ENCODE measurements at places on chromosomes 5 and 9.

DNA sequence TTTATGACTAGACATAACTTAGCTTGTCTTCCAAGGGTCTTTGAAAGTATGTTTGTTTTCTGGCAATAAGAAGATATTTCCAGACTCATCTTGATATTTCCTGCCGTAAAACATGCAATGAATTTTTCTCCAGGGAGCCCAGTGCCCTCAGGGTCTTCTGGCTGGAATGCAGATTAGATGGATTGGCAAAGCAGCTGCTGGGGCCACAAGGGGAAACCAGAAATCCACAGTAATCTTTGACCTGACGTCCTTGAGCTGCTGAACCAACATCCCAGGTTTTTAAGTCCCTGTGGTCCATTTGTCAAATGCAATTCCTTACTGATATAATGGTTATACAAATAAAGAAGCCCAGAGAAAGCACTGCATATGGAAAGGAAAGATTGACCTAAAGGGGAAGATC lies 93.0 kb downstream of the THBS4 start:
- DNase-seq, result no peak

- DNase-seq, result peak; percentile 91
Measured at GRCh38 chr9:78325343-78325742, 28.4 kb downstream of the PSAT1 start.

DNA sequence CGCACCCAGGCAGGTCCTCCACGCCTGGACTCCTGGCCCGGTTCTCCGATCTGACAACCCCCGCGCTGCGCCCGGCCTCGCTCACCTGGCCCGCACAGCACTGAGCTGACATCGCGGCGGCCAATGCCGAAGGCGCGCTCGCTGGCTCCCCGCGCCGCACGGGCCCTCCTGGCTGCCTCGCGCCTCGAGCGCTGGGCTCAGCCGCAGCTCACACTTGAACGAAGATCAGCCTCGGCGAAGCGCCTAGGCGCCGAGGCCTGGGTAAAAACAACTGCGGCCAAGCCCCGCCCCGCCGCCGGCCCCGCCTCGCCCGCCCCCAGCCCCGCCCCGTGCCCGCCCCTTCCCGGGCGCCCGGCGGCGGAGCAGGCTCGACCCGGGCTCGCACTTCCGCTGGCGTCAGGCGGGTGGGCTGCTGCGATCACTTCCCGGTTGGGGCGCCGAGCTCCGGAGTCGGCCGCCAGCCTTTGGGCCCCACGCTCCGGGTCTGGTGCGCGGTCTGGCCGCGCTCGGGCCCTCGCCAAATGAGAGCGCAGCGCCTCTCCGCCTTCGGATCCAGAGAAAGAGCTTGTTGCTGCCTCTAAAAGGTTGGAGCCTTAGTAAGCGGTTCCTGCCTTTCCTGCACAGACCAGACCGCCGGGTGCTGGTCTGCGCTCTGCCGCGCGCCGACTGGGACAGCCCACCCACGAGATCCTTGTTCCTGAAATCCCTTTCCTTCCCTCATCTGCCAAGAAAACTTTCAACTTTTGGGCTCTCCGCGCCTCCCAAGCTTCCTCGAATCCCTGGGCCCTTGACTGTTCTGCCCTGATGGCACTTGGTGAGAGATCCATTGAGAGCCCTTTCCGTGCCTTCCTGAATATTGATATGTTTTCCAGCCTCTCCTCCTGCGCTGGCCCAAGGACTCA lies at the start of gene SERINC5:
TSS of gene SERINC5 (minus strand) at position 238 of the 902 bp plus-strand sequence. CDS start at position 112, 126 bp downstream.
- DNase-seq, result no peak

GRCh38 chr5:33762859-33763258 lies 128.9 kb downstream of the ADAMTS12 start:
- no peak for DNase-seq

GRCh38 chr5:36305571-36306326 lies 4.0 kb upstream of the RANBP3L start:
- DNase-seq, result peak; percentile 11

DNA sequence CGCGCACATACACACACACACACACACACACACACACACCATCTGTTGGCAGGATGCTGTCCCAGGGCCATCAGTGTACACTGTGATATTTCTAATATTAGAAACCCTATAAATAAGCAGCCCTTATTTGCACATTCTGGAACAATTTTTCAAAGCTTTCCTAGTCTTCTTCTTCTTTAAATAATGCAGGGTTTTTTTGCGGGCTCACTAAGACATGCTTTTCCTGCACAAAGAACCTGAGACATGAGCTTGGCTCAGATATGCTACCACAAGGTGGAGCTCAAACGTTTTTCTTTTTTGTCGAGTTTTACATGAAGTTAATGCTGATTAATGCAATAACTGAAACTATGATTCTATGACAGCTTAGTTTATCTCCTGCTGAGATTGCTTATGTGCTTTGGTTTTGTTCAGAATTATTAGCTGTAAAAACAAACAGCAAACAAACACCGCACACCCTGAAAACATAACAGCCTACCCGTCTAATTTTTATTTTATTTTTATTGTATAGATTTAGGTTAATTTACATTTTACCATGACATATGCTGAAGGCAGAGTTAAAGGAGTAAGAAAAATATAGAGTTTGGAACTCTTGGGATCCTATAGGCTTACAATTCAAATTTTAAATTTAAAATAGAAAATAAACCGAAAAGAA lies 95.8 kb downstream of the ALDH1A1 start:
- DNase-seq, result no peak

DNA sequence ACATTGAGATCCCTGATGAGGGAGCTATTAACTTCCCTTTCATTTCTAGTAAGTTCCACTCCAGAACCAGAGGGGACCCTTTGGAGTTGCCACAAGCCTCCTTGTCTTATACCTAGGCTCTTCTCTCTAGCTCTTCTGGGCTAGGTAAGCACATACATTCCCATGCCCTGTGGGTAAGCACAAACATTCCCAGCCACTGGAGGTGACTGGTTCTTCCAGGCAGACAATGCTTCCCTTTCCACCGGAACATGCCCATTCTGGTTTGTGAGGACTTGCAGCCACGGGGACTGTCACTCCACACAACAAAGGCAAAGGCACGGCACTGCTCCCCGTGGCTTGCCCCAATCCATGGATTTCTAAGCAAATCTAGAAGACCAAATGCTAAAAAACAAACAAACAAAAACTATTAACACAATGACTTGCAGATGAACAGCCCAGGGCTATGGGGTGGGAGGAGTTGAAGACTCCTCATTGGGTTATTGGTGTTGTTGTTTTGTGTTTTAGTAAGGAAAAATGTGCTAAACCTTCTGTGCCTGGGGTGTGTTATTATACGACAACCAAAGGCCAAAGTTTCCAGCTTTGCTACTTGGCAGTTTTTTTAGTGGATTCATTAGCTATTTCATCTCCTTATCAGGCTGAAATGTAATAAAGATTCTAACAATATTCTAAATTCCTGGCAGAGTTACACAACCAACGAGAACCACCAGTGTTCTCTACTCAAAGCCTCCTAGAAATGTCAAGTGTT lies 276.2 kb downstream of the SYK start:
- no peak for DNase-seq

DNA sequence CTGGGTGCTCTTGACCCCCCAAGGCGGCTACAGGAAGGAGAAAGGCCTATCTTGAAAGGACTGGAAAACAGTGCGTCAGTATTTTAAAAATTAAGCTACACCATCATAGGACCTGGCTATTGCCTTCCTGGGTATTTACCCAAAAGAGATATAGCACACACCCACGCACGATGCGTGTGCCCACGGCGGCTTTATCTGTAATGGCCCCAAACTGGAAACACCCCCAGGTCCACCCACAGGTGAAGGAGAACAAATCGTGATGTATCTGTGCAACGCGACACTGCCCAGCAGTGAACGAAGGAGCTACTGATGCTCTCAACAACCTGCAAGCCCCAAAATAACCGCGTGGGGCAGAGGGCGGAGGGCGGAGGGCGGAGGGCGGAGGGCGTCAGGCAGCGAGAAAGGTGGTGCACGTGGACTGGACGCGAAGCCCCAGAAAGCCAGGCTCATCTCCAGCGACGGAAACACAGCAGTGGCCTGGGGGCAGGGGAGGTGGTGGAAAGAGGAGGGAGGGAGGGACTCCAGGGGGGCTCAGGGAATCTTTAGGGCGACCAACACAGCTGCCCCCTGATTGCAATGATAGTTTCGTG lies 12.4 kb upstream of the PTGDS start:
- DNase-seq, result no peak

- no peak for DNase-seq
Measured at GRCh38 chr5:76855961-76856360, 6.1 kb downstream of the S100Z start.

DNA sequence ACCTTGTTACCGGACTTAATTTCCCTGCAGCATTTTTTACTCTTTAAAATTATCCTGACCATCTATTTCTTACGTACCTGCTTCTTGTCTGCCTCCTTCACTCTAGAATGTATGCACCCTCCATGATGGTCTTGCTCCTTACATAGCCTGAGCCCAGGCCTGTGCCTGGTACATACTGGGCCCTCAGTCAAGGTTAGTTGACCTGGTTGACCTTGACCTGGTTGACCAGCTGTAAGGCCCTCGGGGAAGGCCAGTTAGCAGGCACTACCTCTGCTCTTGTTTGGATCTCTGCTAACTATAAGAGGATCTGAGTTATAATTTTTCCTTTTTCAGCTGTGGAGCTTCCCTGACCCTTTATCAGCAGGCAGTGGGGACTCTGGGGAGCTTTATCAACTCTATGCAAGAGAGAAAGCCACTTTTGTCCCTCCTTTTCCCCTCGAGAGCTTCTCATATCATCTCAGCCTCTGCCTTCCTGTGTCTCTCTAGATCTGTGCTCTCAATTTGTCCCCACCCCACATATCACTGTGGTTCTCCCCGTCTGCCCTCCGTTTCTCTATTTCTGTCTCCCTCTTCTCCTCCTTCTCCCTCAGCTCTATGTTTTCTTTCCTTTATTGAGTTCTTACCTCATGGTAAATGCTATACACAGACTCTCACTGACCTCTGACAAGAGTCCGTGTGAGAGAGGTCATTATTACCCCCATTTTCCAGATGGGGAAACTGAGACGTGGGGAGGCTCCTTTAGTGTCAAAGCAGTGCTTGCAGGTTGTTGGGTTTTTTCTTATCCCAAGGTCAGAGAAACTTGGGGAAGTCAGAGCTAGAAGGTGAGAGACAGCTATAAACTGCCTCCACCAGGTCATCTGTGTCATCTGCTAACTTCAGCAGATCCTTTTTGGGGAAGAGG lies 28.6 kb downstream of the SPRY4 start:
- DNase-seq, result no peak

GRCh38 chr9:127754099-127755060 lies 19.3 kb upstream of the TOR2A start:
- peak; percentile 81 for DNase-seq

GRCh38 chr9:6431038-6431437 lies 18.0 kb downstream of the UHRF2 start:
- no peak for DNase-seq

DNA sequence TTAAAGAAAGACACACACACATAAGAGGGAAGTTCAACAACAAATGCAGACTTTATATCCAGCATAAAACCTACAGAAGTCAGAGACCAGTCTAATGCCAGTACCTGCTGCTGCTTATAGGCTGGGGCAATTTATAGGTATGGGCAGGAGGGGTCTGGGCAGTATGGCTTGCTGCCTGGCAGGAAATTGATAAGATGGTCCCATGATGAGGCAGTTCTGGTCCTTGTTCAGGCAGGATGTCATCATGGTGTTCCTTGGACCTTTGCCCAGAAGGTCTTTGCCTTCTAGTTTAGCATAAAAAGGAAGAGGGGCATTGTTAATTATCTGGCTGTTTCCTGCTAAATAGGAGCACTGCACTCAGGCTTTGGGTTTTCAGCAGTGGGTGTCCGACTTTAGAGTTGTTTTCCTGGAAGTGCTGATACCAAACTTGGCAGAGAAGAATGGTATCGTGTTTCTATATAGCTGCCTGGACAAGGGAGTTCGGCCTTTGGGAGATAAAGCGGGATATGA lies 10.4 kb upstream of the PDCD1LG2 start:
- no peak for DNase-seq

DNA sequence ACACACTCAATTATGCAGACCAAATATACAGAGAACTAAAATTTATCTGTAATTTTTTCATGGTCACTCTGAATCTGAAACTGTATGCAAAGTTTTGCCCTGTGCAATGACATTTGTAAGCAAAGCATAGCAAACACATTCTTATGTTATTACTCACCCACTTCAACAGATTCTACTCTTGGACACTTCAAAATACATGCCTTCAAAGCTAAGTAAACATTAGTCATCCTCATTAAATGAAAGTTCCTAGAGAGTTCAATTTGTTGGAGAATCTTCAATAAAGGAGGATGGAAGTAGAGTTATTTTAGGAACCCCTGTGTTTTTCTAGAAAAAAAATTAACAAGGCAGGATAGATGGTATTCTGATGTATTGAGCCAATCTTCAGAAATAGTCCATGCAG lies 639.7 kb upstream of the C9orf72 start:
- DNase-seq, result no peak

DNA sequence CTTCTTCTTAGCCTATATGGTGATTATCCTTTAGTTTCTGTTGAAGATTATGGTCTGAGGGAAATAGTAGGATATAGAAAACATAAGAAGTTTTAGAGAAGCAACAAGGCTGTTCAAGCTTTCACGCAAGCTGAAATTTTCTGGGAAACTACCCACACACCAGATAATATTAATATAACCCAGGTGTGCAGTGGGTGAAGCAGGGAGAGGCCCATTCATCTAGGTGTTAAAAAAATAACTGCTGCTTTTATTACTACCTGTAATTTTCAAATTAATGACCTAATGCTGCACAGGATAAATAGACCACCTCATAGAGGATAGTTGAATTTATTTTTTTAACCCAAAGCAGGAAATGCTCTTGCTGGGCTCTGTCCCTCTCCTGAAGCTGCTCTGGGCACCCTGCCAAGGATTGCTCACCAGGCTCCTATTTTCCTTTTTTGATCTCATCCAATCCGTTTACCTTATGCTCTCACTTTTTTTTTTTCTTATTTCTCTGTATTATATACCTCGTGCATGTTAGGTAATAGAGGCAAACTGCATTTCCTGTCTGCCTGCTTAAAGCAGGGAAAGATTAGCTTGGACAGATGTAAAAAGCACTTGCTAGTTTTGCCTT lies 124.3 kb upstream of the SLC12A2 start:
- DNase-seq, result peak; percentile 80

- DNase-seq, result peak; percentile 27
Measured at GRCh38 chr9:1959371-1959770, 55.8 kb upstream of the SMARCA2 start.

DNA sequence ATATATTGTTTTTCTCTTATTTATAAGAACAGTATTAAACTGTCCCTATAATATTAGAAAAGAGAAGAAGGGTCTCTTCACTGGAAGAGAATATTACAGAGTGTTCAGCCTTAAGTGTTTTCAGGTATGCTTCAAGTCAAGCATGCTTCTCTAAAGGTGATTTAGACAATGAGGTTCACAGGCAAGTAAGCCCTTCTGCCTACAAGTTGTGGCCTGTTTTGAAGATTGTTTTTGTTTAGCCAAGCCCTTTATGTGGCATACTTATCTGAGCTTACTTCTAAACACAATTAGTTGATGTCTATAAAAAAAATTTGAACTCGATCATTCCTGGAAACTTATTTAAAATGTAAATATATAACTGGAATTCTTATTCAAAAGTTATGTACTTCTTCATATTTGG lies 343.8 kb upstream of the CDH18 start:
- no peak for DNase-seq

- no peak for DNase-seq
Measured at GRCh38 chr5:158011422-158011821, 152.5 kb upstream of the CLINT1 start.

Measured in NCI-H2171 (cell line).